ENCODE measurements at places on chromosomes 12 and 14.

GRCh38 chr14:101058571-101058970 lies 155.0 kb upstream of the RTL1 start:
- no peak for DNase-seq

- no peak for DNase-seq
Measured at GRCh38 chr14:46819117-46819516, 167.5 kb upstream of the RPL10L start.

GRCh38 chr14:56461276-56462275 lies 118.0 kb upstream of the TMEM260 start:
- no peak for DNase-seq

DNA sequence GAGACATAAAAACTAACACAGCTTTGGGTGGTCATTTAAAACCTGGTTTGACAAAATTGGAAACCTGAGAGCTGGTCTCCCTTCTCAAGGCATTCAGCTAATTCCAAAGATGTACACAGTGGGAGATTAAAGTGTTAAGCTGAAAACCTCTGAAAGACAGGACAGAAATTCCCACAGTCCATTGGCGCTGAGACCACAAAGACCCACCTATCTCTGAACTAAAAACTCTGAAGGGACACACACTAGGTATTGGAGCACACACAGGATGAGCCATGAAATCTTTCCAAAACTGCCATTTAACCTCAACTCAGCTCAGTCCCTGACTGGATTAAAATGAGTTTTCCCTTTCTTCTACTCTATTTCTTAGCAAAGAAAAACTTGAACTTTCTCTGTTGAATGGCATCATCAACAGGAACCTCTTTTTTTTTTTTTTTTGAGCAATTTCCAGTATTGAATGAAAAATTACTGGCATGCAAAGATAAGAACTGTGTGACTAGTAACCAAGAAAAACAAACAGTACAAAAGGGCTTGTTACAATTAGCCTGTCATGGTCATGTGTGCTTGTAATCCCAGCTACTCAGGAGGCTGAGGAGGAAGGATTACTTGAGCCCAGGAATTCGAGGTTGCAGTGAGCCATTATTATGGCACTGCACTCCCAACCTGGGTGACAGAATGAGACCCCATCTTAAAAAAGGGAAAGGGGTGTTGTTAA lies 82.4 kb downstream of the IPO8 start:
- DNase-seq: no peak

DNA sequence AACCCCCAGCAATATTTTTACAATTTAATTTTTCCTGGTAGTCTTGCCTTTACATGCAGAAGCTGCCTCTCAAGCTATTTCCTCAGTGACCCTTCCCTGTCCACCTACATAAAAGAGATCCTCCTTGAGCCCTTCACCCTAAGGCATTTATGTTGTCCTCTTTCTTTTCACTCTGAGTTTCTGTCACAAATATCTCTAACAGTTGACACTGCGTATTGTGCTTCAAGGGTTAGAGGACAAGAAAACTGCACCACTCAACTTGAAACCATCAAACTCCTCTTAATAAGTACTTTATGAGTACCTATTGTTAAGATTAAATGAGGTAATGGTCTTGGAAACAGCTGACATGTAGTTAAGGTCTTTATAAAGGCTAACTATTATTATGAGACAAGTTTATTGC lies 557.7 kb downstream of the TRHDE start:
- DNase-seq: no peak
